ENCODE measurements at places on chromosomes 2 and 18.
A peak's percentile ranks its signal among the peaks of the same experiment; 100 is the strongest.

DNA sequence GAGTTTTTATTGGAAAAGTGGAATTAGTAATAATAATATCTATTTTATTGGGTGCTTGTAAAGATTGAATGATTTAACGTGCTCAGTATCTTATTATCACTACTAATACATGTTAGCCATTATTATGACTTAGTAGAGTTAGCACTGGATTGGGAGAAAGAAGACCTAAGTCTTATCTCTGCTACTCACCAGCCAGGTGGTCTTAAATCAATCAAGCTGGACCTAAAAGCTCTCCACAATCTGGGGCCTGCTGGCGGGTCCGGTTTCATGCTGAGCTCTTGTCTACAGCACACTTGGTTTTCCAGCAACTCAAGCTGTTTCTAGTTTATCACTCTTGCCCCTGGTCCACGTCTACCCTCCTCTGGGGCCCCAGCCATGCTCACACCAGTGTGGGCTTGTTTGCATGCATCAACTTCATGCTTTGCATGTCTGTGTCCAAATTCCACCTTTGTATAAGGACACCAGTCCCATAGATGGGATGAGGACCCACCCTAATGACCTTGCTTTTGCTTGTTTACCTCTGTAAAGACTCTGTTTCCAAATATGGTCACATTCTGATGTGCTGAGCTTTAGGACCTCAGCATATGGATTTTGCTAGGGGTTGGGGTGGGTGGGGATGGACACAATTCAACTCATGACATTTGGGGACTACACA is 363.1 kb downstream of the LPIN1 start:
- no peak for ATAC-seq

- peak; percentile 81 for ATAC-seq
Measured at GRCh38 chr2:217412721-217413120, 552.9 kb upstream of the TNP1 start.

DNA sequence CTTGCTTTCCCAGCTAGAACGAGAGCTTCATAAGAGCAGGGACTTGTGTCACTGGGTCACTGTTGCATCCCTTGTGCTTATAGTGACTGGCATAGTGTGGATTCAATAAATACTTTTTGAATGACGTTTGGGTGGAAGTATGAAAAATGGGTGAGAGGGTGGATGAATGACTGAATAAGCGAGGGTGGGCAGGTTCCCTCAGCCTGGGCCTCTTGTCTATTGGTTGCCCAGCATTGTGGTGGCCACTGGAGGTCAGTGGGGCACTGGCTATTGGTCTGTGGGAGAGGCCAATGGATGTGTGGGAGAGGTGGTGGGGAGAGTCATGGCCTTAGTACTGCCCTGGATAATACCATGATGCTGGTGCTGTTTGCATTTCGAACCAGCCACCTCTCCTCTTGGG is 93.8 kb upstream of the SKOR2 start:
- no peak for ATAC-seq

DNA sequence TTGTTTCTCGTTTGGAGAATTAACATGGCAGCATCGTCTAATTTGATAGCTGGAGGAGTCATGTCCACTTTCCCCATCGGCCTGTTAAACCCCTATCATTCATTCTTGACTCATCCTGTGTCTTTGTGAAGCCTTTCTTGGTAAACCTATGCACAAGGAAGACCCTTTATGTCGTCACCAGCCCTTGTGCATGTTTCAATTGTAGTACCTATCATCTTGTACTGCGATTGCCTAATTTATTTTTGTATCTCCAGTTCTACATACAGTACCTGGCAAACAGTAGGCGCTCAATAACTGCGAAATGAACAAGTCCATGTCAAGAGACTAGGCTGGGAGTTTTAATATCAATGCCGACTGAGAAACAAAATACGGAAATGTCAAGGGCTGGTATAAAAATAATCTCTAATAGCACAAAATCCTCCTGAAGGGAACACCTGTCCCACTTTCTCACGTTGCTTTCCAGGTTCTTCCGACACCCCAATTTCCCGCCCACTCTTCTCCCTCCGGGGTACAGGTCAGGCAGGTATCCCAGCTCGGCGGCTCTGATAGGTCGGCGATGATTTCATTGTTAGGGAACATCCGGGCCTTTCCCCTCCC is 1.3 kb upstream of the PPM1B start:
- ATAC-seq = no peak

GRCh38 chr2:86485802-86486201 is 44.6 kb downstream of the KDM3A start:
- ATAC-seq = no peak

GRCh38 chr2:79219383-79219988 is 59.9 kb upstream of the REG3A start:
- ATAC-seq = no peak

DNA sequence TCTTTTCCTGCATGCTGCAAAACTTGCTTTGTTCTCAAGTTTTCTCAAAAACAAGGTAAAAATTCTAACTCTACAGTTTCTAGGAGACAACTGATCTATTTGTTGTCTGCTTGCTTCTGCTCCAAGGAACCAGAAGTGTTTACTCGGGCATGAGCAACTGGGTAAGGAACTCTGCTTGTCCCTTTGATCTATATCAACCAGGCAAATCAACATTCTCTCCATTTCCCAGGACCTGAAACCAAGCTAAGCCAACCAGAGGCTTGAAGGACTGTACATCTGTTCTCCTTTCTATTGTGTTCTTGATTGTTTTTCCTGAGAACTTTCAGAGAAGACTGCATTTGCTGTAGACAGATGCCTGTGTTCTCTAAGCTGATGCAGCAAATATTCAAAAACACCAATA is 335.0 kb upstream of the KCNH7 start:
- ATAC-seq = no peak

GRCh38 chr18:34729264-34729663 is 19.2 kb downstream of the DTNA start:
- peak; percentile 92 for ATAC-seq

DNA sequence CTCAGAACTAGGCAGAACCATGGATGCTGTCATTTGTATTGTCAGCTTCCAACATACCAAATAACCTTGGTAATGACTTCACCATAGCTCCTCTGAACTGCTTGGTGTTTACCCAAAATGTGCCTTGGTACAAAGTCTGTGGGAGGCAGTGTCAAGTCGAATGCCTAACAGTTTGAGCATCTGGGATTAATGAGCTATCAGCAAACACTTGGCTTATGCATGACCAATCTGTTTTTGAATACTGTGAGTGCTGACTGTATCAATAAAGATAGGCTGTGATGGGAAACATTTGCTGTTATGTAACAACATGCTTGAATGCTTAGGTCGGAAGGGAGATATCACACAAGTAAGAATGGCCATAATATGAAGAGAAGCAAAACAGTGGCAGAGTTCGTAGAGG is 455.4 kb downstream of the CMPK2 start:
- ATAC-seq = no peak

- ATAC-seq = peak; percentile 68
Measured at GRCh38 chr2:99636144-99637034, 146.6 kb upstream of the REV1 start.

GRCh38 chr18:4284528-4284927 is 170.6 kb downstream of the DLGAP1 start:
- no peak for ATAC-seq

DNA sequence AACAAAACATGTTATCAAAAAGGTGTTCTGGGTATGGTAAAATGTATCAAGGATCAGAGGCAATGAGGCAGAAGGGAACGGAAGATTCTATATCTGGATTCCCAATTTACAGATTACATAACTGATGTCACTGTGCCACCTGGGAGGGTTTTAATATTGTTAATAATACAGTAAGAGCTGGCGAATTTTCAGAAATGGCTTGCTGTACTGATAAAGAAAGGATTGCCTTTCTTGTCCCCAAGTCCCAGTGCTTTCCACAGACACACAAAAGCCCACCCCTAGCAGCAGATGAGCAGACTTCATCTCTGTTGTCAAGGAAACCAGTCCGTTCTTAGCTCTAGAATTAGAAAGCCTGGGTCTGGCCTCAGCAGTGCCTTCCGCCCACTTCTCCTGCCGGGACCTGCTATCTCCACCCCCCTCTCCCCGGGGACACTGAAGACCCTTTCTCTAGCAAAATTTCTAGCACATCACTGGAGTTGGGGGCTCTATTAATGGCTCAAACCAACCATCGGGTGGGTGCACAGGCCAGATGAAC is 34.3 kb downstream of the ADD2 start:
- ATAC-seq = no peak

- ATAC-seq = no peak
Measured at GRCh38 chr2:96214554-96214953, 5.9 kb upstream of the STARD7 start.

DNA sequence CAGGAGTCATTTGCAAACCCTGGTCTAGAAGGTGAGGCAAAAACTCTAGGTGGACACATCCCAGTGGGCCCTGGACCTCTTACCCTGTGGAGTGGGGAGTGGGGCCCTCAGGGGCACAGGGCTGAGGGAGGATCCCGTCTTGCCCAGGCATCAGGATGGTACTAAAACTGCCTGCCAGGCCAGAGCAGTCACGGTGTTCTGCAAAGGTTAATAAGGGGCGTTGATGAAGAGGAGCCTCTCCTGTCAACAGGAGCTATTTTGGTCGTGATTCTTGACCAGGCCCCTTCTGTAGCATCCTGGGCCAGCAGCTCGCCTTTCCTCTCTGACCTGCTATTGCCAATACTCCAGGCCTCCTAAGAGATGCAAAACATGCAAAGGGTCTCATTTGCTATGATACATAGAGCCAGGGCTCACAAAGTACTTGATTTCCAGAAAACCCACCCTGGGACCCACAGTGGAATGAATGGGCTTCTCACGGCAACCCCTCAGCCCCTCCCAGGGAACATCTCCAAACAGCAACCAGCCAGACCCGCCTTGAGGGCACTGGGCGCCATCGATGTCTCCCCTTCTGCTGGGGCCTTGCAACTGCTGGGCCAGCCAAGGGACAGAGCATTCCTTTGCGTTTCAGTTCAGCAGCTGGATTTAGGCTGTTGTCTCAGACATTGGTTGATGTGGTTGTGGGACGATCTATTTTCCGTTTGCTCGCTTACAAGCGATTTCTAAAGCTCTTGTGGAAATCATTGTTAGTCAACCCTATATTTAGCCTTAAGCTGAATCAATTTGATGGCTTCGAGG is 111.1 kb downstream of the PDCL3 start:
- ATAC-seq = no peak

DNA sequence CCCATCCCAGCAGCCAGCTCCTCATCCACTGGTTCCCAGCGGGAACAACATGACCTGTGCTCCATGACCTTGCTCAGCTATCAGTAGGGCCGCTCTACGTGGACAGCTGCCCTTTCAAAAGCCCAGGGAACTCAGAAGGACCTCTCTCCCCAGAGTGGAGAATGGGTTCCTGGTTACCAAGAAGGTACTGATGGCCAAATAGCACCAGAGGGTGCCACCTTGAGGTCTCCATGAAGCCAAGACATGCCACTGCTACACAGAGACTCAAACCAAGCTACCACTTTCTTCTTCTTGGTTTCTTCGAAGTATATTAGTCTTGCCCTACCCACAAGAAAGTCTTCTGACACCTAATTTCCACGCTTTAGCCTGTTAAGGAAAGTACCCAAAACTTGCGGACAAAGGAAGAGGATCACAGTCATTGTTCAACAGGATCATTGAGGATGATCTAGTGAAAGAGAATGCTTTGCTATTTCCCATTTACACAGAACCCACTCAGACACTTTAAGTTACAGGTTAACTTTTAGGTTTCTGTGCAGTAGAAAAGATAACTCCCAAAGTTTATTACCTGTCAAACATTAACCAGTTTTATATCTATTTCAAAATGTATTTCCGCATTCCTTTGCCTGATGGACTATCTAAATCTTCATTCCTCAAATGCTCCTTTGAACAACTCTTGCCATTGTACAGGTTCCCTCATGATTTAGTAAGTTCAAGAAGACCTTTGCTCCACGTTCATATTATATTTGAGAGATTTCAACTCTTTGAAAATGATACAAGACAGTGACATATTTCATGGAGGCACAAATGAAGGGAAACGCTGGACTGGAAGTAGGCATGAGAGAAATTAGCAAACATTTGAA is 102.2 kb downstream of the ALPK2 start:
- ATAC-seq = no peak

GRCh38 chr2:229431327-229431954 is 160.4 kb upstream of the PID1 start:
- peak; percentile 77 for ATAC-seq

- ATAC-seq = no peak
Measured at GRCh38 chr2:117875786-117876185, 61.3 kb downstream of the DDX18 start.

DNA sequence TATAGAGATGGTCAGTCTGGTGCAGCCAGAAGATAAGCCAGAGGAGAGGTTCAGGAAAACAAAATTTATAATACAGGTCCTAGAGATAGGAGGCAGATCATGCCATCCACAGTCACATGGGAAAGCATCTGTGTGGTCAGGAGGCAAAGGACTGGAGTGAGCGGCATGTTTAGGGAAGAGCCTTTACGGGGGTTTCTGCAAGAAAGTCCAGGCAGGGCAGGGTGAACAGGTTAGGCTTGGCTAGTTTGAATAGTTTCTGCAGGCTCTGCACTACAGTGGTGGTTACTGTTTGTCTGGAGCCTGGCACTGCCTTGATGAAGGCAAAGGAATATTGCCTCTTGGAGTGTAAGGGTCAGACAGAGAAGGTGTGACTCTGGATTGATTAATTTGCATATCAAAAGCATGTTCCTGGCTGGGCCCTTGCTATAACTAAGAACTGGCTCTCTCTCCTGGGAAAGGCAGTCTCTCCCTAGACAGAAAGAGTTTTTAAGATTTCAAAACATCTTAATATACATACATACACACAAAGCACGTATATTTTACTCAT is 1034.7 kb upstream of the CHAC2 start:
- ATAC-seq = no peak

DNA sequence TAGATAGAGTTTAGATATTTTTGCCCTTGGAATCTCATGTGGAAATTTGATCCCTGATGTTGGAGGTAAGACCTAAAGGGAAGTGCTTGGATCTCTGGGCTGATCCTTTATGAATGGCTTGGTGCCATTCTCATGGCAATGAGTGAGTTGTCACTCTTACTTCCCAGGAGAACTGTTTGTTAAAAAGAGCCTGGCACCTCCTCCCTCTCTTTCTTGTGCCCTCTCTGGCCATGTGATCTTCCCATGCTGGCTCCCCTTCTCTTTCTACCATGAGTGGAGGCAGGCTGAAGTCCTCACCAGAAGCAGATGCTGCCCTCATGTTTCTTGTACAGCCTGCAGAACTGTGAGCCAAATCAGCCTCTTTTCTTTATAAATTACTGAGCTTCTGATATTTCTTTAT is 276.9 kb downstream of the ZNF804A start:
- ATAC-seq = no peak

GRCh38 chr2:100977511-100977910 is 24.6 kb upstream of the RPL31 start:
- no peak for ATAC-seq

DNA sequence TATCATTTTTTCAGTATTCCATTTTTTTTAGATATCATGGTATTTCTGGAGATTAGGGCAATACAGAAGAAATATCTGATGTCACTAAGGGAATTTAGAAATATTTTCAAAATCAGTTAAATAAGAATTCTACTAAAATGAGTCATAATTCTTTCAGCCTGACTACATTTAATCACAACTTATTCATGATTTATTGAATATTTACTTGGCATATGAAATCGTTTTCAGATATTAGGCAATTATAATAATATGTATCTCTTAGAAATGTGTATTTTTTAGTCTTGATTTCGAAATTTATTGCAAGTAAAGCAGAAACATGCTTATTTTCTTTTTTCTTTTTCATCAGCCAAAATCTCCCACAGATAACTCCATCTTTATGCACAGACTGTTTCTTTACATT is 142.2 kb downstream of the CCDC102B start:
- ATAC-seq = no peak
